ENCODE measurements at places on chromosomes 16 and 17.

- no peak for DNase-seq
Observed at GRCh38 chr16:87276091-87276701, 41.0 kb downstream of the C16orf95 start.

DNA sequence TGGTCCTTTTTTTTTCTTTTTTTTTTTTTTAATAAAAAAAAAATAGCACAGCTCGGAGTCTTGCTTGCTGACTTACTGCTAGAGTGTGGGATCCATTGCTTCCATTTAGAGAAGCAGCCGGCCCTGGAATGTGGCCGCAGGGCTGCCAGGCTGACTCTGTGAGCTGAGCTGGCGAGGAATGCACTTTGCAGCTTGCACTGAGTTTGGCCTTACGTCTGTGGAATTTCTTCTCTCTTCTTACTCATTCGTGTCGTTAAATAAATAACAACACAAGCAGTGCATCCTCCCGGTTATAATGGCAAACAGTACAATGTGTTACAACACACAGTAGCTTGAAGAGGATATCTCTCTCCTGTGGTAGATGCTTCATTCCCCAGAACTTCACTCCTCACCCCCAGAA, 69.2 kb downstream of the PRKCB start:
- DNase-seq, result no peak

- no peak for DNase-seq
Observed at GRCh38 chr16:75160386-75160785, 12.1 kb downstream of the ZFP1 start.

- no peak for DNase-seq
Observed at GRCh38 chr16:80084614-80085013, 456.2 kb upstream of the DYNLRB2 start.

DNA sequence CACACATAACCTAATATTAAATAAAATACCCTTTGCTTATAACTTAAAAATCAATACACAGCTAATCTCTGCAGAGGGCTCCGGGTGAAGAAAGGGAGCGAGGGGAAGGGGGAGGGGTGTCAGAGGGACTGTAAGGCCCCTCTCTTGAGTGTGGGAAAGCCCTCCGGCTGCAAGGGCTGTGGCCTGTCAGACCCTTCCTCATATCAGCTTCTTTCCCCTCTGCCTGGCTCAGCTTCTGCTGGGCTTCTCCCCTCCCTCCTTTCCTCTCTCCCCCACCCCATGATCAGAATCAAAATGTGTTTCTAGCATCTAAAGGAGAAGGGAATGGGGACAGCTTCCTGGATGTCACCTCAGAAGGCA, 4.6 kb upstream of the SCRN2 start:
- DNase-seq, result no peak

DNA sequence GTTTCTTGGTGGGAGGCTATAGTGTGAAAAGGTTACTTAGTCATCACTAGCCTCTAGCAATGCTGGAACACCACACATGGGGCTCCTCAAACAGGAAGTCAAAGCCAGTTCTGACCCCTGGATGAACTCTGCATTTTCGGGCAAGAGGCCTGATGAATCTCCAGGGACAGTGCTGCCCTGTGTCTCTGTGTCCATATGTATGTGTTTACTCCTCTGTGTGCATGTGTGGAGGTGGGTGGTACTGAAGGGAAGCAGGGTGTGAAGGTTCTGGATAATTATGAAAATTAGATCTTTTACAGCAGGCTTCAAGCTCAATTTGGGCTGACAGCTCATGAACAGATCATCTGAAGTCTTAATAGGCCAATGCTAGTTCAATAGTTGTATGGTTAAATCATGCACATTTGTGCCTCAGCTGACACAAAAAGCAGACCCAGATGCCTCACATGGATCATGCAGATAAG, 133.6 kb downstream of the SNX11 start:
- DNase-seq, result no peak

GRCh38 chr16:56628486-56629350, 3.1 kb downstream of the MT1E start:
- no peak for DNase-seq
